ENCODE measurements at places on chromosomes 7 and 10.
A peak's percentile ranks its signal among the peaks of the same experiment; 100 is the strongest.

GRCh38 chr7:139152149-139152548 is 42.6 kb upstream of the ZC3HAV1 start:
- no peak for DNase-seq

- DNase-seq: no peak
Observed at GRCh38 chr7:135971366-135971725, 5.8 kb downstream of the MTPN start.

- no peak for DNase-seq
Observed at GRCh38 chr10:335151-335800, 200.0 kb downstream of the ZMYND11 start.

DNA sequence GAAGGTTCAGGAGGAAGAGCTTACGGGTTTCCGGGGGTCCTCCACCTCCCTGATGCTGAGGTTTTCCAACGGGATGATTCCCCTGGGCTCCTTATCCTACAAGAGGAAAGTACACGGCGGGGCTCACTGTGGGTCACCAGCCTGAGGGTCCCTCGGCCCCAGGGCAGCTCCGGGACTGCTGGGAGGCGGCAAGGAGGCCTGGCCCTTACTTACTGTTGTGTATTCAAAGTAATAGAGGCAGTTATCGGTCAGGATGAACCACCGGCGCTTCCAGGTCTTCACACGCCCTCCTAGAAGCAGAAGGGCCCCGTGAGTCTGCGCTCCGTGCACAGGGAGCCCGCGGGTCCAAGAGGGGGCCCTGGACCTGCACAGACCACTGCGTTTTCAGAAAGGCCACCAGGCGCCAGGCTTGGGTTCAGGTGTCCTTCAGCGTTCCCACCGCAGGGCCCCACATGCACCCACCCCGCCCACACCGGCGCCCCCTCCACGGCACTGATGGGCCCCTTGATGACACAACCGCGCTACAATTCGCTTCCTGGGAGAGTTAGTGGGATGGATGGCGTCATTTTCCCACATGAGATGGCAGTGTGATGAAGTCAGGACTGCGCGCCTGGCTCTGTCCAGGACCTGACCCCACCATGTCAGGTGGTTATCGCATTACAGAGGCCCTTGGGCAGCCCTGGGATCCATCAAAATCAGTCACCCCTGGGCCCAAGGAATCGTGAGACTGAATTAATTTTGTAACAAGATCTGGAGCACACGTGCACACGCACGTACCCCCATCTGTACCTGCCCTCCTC is 106.7 kb downstream of the CYTH3 start:
- DNase-seq: no peak

DNA sequence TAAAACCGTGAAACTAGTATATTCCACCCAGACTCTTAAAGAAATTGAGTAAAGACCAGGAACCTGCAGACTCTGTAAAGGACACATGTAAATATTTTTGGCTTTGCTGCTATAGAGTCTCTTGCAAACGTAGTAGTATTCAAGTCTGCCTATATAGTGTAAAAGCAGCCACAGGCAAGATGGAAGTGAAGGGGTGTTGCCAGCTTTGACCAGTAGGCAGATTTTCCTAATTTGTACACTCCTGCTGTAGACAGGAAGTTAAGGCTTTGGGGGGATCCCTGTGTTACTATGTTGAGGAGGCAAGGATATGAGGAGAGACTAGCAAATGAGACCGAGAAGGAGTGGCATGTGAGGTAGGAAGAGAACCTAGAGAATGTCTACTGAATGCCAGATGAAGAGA is 27.7 kb downstream of the WAC start:
- no peak for DNase-seq

DNA sequence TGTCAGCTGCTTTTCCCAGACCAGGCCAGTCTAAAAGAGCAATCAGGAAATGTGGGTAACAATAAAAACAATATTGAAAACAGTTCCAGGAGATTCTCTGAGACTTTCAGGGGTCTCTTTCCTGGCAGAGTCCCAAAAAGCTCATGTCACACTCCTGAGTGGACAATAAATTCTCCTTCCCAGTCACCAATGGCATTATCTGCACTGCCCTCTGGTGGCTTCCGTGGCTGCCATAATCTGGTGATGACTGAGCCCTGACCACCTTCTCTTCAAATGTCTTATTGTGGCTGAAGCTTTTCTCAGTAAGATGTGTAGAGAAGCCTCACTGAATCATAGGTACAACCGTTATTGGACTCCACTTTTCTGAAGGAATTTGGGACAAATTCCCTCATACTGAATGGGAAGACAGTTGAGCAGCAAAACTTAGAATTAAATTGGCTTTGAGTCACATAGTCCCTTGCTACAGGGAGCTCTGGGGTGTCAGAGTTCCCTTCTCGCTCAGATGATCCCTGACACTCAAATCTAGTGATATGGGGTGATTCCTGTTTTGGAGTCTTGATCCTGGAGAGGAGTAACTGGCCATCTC is 24.4 kb upstream of the ASAH2 start:
- DNase-seq: no peak

DNA sequence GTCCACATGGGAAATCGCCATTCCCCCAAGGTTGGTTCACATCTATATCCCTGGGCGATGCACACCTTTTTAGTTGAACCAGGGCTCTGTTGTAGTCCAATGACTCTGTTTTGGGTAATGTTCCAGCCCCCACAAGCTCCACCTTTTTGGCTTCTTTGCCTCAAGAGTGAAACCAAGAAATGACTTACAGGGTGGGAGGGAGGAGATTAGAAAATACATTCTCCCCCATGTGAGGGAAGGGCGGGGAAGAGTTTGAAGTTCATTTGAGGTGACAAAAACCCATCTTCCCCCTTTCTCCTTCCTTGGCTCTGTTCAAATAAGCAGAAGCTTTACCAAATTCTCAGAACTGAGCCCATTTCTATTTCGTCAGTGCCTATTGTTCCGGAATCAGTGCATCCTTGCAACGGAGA is 82.8 kb downstream of the GATA3 start:
- DNase-seq: no peak

- no peak for DNase-seq
Observed at GRCh38 chr10:1166828-1167275, 110.7 kb downstream of the WDR37 start.

- DNase-seq: no peak
Observed at GRCh38 chr7:2663121-2663886, 24.7 kb upstream of the AMZ1 start.

GRCh38 chr10:130820880-130821482 is 490.5 kb downstream of the TCERG1L start:
- no peak for DNase-seq

DNA sequence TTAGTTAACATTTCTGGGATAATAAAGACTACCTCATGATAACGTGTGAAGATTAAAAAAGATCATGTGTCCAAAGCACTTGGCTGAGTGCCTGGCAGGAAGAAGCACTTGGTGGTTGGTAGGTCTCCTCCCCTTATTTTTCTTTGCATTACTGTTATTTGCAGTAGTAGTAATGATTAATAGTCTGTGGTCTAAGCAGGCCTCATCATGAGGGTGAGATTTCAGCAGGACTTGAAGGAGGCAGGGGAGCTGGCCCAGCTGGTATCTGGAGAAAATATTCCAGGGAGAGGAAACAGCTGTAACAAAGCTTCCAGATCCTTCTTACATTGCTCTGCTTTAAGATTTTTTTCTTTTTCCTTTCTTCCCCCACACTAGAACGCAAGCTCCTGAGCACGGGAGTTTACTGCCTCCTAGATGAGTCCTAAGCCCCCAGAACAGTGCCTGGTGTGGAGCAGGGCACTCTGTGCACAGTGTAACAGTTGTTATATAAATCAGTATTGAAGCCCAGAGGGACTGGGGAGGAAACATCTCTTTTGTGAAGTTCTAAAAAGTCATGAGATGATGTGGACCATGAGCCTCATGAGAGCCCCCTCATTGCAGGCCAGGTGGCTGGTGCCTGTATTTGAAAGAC is 31.1 kb upstream of the RHEB start:
- DNase-seq: no peak

DNA sequence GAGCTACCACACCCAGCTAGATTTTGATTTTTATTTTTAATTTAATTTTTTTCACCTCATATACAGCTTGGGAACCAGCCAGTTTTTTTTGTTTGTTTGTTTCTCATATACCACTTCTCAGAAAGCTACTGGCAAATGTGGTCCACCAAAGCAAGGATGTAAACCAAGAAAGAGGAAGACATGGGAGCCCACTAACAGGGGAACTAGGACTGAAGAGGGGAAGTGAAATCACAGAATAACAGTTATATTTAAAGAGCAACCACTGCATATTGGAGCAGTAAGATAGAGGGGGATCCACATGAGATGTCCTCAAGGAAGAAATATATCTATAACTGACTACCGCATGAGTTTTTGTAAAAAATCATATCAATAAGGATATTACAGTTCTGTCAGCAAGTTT is 10.5 kb downstream of the CPVL start:
- peak; percentile 34 for DNase-seq

GRCh38 chr7:43674559-43675436 is 54.5 kb downstream of the COA1 start:
- no peak for DNase-seq

GRCh38 chr10:55374060-55374459 is 573.0 kb upstream of the PCDH15 start:
- no peak for DNase-seq

- no peak for DNase-seq
Observed at GRCh38 chr10:31018962-31019361, 12.7 kb downstream of the ZNF438 start.

- no peak for DNase-seq
Observed at GRCh38 chr10:72099600-72099921, 11.2 kb upstream of the SPOCK2 start.

DNA sequence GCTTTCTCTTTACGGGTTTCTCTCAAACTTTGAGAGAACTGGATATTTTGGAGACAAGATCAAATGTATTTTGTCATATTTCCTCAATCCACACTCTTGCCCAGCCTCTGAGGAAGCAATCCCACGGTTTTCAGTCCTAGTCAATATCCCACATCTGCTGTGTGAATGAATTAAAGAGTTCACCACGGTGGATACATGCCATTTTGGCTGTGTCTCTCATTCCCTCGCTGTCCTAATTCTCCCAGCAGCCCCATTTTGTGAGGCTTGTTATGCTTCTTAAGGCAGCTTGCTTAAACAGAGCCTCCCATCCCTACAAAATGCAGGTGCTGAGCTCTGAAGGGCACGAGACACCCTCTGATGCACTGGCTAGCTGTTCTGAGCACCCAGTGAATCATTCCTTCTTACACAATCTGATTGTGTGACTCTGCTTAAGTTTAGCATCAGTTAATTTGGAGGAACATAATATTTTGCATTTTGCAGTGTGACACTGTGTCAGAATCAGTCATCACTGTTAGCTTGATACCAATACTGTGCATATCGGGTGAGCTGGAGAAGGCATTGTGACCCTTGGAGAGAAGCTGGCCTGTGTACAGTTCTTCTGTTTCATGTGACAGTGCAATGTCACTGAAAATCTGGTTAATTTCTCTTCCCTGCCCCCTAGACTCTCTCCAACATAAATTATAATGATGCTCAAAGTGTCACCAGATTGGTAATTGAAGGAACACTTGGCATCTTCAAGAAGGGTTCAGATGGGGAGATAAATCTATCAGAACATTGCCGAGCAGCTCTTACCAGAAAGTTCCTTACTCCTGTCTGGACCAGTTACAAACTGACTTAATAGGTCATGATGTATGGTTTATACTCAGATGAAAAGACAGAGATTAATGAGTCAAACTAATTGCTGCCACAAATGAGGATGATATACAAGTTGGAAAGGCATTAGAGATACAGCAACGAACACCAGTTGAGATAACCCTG is 103.7 kb upstream of the AOAH start:
- DNase-seq: no peak

DNA sequence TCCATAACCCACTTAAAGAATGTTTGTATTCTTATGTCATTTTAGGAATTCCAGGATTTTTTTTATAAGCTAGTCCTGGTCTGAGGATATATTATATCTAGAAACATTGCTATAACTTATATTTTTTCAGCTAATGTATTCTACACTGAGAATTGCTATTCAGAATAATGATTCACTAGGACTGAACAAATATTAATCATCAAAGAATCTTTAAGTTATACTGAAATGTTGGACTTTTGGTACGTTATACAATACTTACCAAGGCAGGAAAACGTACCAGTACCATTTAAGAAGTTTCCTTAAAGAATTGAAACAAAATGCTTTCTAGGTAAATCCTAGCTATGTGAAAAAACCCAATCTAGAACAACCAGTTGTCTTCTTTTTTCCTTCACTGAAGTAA is 18.4 kb downstream of the PTTG1IP2 start:
- no peak for DNase-seq

GRCh38 chr10:30215623-30216022 is 133.5 kb downstream of the MTPAP start:
- no peak for DNase-seq

DNA sequence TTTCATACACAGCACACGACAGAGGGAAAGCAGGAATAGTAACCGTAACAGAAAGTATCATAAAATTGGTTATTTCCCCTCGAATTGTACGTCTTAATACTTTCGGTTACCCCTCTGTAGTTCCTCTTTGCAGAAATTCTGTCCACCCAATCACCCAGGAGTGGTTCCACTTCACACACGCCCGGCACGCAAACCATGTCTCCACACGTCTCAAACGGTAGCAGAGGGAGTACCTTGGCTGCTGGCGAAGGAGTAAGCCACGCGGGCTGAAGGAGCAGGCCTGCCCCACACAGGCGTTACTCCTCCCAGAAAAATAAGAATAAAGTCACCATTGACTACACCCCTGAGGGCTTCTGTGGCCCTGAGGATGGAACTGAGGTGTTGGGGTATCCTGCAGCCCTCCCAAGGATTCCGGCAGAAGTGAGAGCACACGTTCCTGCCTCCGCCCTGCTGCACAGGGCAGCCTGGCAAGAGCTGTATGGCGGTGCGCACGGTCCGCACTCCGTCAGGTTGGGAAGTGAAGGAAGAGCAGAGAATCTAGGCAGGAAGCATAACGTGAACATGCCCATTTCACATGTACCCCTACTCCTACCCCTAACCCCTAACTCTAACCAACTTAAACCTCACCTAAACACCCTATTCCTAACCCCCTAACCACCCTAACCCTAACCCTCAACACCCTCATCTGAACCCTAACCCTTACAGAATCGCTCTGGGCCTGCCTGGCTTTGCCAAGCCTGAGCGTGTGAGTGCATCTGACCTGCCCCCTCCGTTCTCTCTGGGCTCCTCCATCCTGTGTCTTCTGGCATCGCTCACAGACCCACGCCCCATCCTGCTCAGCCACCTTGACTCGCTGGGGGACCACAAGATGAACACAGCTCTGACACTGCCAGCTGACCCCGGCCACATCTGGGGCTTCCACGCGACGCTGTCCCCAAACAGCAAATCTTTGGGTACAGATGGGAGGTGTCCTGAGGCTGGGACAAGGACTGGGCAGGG is 18.2 kb downstream of the GPR146 start:
- no peak for DNase-seq

- DNase-seq: no peak
Observed at GRCh38 chr7:92723205-92723604, 113.2 kb downstream of the CDK6 start.

Data from HL-60 (cell line).